ENCODE measurements at places on chromosomes 1 and 21.

DNA sequence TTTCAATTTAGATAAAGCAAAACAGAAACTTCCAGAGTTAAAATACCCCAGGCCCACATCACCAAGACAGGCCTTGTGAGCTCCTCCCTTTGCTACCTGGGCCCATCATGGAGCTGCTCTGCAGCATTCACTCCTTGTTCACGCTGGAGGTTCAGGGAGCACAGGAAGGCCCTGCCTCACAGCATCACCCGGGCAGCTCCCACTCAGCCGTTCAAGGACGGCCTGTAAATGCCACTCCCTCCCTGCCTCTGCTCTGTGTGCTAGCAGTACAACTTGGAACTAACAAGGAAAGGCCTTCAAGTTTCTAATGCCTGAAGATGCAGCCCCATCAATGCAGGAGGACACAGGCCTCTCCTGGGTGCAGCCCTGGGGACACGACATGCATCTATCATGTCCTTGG lies 11.6 kb downstream of the ATP5PO start:
- DNase-seq: no peak

- no peak for DNase-seq
Measured at GRCh38 chr1:158035976-158036583, 42.6 kb downstream of the KIRREL1 start.

DNA sequence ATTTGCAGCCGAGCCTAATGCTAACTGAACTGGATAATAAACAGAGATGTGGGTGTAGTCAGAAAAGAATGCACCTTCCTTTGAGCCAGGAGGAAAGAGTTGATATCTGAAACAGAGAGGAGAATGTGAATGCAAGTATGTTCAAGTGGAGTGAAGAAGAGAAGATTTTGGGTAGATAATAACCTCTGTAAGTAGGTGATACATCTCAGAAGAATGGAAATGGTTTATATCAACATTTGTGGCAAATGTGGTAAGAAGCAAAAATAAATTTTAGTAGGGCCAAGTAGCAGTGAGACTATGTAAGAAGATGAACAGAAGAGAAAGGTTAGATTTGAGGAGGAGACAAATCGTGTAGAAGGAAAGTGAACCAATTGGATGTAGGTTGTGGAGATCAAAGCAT lies 1.7 kb upstream of the DNTTIP2 start:
- DNase-seq: no peak

DNA sequence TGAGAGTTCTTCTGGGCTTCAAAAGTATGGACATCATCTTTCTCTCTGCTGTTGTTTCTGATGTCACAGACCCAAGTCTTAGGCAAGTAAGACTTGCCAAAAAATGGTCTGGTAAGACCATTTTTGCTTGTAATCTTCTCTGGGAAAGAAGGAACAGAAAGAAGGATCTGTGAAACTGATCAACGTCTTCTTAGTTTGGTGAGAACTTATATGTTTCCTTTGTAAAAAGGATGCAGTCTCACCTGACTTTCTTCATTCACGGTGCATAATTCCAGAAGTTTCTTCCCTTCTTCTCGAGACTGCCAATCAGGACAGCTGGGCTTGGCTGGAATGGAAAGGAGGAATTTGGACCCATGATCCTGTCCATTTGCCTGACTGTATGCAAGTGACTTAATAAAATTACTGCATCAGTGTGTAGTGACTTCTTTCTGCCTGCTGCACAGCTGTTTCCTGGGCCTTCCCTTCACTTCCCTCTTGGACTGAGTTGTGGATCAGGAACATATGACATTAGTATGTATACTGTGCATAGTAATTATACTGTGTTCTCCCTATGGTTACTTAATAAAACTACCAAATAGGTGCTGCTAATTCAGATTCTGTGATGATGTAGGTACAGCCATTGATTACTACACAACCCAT lies 7.6 kb upstream of the DENND1B start:
- no peak for DNase-seq

DNA sequence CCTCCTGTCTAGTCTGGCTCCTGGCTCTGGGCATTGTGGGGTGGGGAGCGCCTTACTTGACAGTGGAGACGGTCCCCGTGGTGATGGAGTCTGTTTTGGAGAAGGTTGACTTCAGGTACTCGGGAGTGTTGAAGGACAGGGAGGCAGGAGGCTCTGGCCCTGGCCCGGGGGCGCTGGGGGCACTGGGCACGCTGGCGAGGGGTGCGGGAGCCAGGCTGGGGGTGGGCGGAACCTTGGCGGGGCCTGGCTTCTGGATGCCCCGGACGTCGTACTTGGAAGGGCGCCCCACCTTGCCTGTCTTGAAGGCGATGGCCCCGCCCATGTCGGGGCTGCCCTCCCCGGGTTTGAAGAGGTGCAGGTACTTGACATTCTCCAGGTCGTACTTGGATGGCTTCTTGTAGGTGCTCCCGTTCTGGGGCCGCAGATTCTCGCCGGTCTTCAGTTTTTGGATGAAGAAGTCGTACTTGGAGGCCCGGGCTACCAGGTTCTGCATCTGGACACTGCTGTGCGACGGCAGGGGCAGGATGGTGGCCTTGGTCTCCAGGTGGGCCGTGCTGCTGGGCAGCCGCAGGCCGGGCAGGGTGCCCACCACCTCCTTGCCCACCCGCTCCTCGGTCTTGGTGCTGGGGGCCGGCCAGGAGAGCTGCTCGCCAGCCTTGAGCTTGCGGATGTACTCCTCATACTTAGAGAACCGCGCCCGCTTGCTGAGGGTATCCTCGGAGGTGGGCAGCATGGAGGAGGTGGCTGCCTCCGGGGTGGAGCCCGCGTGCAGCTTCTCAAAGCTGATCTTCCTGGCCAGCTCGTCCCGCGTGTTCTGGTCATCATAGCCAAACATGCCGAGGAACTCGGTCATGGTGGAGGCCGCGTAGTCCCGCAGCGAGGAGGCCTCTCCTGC lies 136.6 kb downstream of the CASZ1 start:
- DNase-seq: no peak
